ENCODE measurements at places on chromosomes 6 and 20.
A peak's percentile ranks its signal among the peaks of the same experiment; 100 is the strongest.

DNA sequence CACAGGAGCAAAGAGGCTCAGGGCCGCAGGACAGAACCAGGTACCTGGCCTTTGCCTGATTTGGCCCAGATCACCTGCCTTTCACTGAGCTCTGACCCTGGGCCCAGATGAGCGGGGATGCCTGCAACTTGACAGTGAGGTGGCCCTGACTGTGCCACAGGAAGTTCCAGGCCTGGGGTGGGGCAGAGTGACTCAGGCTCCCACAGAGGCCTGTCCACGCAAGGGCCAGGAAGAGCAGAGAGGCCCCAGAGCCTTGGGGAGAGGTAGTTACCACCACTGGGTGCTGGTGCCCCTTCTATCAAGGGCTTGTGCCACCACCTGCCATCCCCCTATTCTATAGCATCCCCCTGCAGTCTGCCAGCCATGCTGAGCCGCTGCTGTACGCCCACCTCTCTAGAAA is 4.1 kb upstream of the NOL4L start:
- no peak for DNase-seq

- DNase-seq = no peak
Measured at GRCh38 chr6:79600812-79601609, 30.1 kb upstream of the SH3BGRL2 start.

DNA sequence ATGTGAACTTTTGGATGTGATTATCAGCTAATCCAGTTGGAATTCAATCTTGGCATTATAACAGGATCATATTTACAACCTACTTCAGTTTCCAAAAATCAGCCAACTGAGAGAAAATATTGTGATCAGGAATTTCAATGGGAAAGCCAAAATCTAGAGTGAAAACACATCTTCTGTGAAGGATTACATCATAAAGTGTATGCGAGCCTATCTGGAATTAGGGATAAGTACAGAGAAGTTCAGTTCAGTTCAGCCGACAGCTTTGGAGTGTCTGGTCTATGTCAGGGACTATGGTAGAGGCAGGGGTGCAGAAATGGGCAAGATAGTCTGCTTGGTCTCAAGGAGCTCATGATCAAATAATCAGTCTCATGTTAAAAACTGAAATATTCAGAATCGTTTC is 12.3 kb upstream of the PRIM2 start:
- no peak for DNase-seq

DNA sequence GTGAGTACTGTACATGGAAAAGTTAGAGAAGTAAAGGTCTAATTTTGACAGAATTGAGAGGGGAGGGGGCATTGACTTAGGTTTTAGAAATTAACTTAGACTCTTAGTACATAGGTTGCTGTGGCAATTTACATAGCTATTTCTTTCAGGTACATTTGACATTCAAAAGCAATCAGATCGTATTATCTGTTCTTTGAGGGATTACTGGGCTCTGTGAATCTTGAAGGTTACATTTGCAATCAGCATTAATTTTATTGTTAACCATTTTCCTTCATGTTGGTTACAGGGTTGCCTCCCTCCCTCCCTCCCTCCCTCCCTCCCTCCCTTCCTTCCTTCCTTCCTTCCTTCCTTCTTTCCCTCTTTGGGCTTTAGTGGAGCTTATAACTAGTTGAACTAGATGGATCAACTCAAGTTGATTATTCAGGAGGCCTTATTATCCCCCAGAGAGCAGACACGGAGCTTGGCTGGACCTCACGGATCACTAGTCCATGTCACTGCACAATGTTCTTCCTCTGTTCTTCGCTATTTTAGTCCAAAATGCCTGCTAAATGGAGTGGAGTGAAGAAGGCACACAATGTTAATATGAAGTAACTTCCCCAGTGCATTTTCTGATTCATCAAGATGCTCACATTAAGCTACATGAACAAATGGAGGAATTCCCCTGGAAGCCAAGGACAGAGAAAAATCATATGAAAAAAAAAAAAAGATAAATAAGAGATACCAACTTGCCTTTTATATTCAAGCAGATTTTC is 87.8 kb downstream of the PLCB4 start:
- DNase-seq = no peak

DNA sequence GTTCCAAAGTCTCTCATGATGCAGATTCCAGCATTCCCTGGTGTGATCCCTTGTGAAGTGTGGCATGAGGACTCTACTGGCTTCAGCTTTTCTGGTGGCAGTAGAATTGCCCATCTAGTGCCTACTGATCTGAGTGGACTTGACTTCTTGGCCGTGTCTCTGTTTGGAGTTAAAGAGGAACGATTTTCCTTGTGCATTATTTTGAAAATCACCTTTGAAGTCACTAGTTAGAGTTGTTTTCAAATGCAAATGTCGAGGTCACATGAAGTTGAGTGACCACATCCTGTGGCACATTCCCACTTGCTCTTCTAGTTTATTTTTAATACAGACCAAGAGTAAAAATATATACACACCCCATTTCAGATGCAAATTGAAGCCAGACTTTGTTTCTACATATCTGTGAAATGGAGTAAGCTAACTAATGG is 270.7 kb upstream of the TAB2 start:
- no peak for DNase-seq

DNA sequence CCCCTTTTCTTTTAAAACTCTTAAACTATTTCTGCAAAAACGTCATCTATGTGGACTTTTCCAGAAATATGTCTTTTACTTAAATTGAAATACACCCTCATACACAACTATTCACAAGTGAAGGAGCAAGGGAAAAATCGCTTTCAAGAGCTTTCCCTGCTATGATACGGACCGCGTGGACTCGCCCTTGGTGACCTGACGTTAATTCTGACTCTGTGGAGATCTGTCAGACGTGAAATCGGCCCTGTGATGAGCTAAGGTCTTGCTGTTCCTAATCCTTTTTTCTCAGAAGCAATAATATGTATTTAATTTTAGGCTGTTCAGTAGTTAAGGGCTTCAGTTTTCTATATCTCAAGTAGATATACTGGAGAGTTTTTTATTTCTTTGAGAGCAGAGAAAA is 113.6 kb downstream of the RPP40 start:
- no peak for DNase-seq

- DNase-seq = no peak
Measured at GRCh38 chr20:53828682-53829254, 235.1 kb upstream of the ZNF217 start.

GRCh38 chr20:44589537-44589936 is 7.2 kb downstream of the PKIG start:
- DNase-seq = no peak

DNA sequence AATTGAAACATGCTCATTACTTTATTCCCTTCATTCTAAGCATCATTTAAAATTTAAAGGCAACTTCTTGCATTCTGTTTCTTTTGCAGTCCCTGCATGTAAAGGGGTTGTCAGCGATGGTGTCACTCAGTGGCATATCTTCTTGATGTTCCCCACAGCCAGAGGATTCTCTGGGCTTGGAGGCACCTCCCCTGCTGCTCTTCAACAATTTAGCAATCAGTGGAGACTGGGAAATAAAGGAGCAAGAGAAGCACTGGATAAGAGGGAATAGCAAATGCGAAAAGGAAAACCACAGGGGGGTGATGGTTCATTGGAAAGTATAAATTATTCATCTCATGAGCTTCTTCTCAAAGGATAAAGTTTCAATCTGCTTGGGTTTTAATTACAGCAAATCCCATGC is 30.7 kb upstream of the MC3R start:
- DNase-seq = no peak

- no peak for DNase-seq
Measured at GRCh38 chr20:51172558-51173428, 149.9 kb upstream of the KCNG1 start.

DNA sequence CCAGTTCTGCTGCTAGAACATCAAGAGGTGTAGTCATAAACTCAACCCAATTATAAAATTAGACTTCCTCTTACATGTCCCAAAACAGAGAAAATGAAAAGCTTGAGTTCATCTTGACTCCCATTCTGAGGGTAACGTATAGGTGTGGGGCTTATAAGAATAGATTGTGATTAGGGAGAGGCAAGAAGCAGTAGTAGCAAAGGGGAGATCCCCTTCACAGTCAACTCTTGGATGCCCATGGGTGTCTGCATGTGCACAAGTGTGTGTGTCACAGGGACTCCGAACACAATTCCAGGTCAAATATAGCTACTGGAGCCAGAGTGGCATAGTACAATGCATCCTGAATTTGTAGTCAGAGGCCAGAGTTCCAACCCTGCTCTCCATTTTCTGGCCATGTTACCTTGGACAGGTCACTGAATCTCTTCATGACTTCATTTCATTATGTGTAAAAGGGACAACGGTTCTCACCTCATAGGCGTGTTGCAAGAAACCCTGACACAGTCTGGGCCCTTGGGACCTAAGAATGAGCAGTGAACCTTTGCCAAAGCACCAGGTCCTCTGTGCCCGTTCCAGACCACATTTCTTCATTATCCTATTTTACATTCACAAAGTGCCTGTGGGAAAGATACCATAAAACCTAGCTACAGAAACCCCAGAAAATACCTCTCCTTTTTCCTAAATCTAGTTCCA is 11.8 kb downstream of the GSTA4 start:
- DNase-seq = no peak

- no peak for DNase-seq
Measured at GRCh38 chr20:50850721-50851286, 55.9 kb downstream of the BCAS4 start.

DNA sequence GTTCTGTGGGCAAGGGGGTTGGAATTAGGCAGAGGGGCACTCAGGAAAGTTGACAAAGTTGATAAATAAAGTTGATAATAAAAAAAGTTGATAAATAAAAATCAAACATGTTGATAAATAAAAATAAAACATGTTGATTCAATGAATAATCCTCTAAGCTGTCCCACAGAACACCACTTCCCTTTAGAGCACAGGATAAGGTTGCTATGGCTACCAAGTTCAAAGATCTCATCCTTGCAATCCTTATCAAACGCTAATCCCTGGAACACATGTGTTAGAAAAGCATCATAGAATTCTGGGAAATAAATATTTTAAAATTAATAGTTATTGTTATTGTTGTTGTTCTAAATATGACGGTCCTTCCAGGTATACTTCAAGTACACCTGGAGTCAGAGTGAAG is 33.9 kb downstream of the MBOAT1 start:
- DNase-seq = no peak

GRCh38 chr20:21559305-21559704 is 45.4 kb upstream of the NKX2-2 start:
- no peak for DNase-seq

DNA sequence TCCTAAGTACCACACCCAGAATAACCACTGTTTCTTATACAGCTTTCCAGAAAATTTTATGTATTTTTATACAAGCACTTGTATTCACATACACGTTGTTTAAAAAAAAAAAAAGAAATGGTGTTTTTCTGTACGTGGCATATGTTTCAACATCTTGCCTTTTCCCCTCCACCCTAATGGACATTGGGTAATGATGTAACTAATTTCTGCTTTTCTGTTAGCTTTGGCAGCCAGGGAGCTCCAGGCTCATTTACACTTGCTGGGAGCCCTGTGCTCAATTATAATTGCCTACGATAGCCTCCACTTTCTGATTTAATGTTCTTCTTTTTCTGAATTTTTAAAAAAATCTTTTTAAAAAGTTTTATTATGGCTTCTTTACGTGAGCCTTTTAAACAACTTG is 352.4 kb downstream of the UTRN start:
- DNase-seq = no peak

DNA sequence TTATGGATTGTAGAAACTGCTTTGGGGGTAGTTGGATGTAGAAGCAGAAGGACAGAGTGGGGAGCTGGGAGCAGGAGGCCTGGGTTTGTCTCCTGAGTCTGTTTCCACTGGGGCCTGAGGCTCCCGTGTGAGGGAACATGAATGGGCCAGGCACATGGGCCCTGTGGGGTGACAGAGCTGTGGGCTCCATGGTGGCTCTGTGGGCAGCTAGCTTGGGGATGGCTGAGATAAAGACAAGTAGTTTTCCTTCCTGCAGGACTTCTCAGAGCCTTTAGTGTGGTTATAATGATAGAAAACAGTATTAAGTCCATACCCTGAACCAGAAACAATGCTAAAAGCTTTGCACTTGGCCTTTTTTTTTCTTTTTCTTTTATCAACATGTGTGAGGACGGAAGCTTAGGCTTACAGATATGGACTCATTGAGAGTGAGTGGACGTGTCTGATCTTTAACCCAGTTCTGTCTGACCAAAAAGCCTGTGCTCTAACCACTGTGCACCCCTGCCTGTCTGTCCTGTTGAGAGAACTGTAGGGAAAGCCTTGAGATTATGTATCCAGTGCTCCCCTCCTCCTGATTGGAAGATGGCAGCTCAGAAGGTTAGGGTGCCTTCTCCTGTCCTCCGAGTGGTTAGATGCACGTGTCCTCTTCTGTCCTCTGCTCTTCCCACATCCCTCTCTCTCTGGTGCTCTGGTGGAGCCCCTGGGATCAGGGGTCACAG is 98.3 kb downstream of the CDH26 start:
- DNase-seq = no peak

DNA sequence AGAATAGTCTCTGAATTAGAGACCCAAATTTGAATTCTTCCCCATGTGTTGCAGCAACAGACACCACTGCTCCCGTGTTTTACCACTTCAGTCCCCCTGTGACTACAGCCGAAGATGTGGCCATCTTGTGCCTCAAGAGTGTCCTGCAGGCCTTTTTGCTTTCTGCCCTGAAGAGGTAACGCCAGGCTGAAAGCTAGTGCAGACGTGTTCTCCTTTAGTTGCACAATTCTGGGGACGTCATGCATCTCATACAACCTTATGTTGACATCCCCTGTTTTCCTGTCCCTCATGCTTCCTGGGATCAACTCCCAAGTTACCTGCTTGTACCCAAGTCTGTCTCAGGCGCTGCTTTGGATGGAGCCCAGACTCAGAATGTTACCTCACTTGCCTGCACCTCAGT is 69.1 kb upstream of the SLC22A23 start:
- DNase-seq = no peak

DNA sequence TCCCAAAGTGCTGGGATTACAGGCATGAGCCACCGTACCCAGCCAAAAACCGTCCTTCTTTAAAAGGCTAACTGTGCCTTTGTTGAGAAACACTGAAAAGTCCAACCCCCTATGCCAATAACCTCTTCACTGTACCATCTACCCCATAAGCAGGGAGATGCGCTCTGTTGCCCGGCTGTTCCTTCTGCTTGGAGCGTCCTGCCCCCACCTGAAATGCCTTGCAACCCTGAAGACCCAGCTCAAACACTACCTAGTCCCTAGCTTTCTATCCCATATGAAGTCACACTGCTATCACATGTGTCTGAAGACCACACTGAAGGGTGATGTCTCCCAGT is 27.8 kb downstream of the UBE2V1 start:
- DNase-seq = no peak

- DNase-seq = no peak
Measured at GRCh38 chr20:56627122-56628014, 1.7 kb upstream of the TFAP2C start.

GRCh38 chr6:139251045-139251690 is 40.6 kb downstream of the TXLNB start:
- no peak for DNase-seq

DNA sequence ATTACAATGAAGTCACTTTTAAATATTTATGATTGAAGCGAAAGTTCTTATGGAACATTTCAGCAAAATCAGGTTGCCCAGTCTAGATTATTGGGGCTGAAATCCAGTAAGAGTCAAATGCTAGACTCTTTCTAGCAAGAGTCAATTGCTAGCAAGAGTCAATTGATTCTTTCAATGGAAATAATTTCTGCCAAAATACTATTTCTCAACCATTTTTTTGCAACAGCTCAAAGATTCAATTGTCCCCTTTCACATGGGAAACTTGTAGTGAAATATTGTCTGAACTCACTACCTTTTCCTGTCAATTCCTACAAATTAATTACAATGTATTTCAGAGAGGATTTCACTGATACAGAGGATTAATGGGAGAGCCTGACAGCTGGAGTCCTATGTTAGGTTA is 78.3 kb downstream of the MAP7 start:
- no peak for DNase-seq

- peak; percentile 69 for DNase-seq
Measured at GRCh38 chr6:152309648-152310047, 327.5 kb downstream of the SYNE1 start.

Measured in activated T-cell treated with anti-CD3 and anti-CD28 coated beads, Interleukin-2, amount 50 U/mL, for 24 hours (primary cell).